Hair follicular keratinocyte (primary cell): ENCODE measurements at places on chromosomes 2 and 18. TPM values are rescaled to one million over a fixed set of nuclear protein-coding genes. Genes with fewer than 3 reads are reported as not detected.

ARHGAP15 gene
- total RNA-seq, result not detected in 2 replicates

KIF1A gene
- not detected in 2 replicates for total RNA-seq

TMEM169 gene
- total RNA-seq, result under 0.01 and 0.08 TPM in 2 replicates

TRIM54 gene
- not detected in 2 replicates for total RNA-seq

FIGN gene
- 0.70 and 0.76 TPM in 2 replicates for total RNA-seq

LHCGR gene
- not detected in 2 replicates for total RNA-seq

SS18 gene
- 64.1 and 78.8 TPM in 2 replicates for total RNA-seq

KCNG2 gene
- total RNA-seq, result not detected in 2 replicates

AQP12B gene
- total RNA-seq, result not detected in 2 replicates

DSC2 gene
- 13.2 and 19.4 TPM in 2 replicates for total RNA-seq

DCDC2C gene
- not detected in 2 replicates for total RNA-seq

ANKRD30B gene
- total RNA-seq, result not detected in 2 replicates

LYPD1 gene
- total RNA-seq, result not detected in 2 replicates

CCT4 gene
- 191 and 253 TPM in 2 replicates for total RNA-seq

IL36RN gene
- total RNA-seq, result 0.15 and 1.0 TPM in 2 replicates

VAPA gene
- 191 and 196 TPM in 2 replicates for total RNA-seq
